Large intestine (tissue), 12 donors: ENCODE measurements at places on chromosomes 7 and 10.

DNA sequence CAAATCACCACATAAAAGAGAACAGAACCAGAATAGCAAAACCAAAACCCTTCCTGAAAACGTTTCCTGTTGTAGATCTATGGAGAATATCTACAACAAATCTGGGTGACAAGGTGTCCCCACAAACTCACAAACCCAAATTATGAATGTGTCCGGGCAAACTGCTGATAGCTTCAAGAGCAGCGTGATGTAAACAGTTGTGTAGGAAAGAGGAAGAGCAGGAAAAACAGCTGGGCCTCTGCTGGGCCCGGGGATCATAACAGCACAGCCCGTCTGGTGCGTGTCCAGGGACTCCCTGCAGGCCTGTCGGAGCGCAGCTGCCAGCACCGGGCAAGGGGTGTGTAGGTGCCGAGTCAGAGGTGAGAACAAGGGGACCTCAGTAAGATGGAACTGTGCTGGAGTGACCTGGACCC is 53.7 kb downstream of the KCNH2 start:
- DNase-seq, result no peak

GRCh38 chr10:131431978-131432690 is 120.6 kb upstream of the TCERG1L start:
- no peak for DNase-seq

- no peak for DNase-seq
These were observed 285.9 kb upstream of the FZD8 start for GRCh38 chr10:35927990-35928488.

DNA sequence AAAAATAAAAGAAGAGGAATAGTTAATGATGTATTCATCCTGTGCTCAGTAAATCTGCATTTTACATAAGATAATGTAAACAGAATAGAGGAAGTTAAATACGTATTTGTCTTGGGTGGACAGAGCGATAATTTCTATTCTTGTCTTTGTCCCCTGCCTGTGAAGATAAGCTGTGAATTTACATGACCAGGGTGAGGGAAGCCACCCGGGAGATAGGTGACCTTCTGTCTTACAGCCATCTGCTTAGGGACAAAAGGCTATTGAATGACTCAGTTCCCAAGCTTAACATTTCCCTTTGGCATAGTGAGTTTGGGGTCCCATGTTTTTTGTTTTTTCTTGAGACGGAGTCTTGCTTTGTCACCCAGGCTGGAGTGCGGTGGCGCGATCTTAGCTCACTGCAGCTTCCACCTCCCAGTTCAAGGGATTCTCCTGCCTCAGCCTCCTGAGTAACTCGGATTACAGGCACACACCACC is 88.7 kb upstream of the KCTD7 start:
- DNase-seq, result no peak

GRCh38 chr7:93055543-93056107 is 62.2 kb downstream of the SAMD9 start:
- DNase-seq, result no peak
